ENCODE measurements at places on chromosomes 16 and 17.
A peak's percentile ranks its signal among the peaks of the same experiment; 100 is the strongest.

- DNase-seq, result no peak
Measured at GRCh38 chr16:87325423-87325858, 8.2 kb upstream of the C16orf95 start.

GRCh38 chr16:89446136-89446974 is 44.0 kb downstream of the ANKRD11 start:
- no peak for DNase-seq

DNA sequence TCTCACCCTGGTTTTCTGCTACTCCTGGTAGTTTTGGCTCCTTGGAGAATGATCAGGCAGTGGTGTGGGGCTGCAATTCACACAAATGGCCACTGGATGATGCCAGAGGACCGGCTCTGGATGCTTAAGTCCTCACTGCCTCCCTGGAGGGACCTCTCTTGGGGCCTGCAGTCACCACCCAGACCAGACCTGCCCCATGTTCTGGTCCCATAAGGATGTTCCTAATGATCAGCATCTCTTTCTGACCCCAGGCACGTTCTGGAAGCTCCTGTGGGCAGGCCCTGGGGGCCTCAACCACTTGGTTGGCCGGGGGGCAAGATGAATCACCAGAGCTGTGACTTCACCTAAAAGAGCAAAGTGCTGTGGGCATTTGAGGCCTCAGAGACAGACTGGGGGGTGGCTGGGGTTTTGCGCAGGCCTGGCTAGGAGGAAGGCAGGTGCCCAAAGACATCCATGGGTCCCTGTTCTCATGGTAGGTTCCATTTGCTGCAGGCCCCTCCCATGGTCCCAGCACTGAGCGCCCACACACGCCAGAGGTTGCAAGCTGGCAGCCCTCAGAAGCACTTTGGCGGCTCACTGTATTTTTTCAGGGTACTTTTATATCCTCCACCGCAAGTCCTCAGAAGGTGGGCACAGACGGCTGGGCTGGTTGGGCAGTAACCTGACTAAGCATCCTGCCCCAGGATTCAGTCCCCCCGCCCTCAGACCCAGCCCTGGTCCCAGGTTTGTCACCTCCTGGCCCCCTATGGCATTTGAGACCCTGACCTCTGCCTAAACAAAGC is 53.2 kb downstream of the NT5M start:
- peak; percentile 87 for DNase-seq

DNA sequence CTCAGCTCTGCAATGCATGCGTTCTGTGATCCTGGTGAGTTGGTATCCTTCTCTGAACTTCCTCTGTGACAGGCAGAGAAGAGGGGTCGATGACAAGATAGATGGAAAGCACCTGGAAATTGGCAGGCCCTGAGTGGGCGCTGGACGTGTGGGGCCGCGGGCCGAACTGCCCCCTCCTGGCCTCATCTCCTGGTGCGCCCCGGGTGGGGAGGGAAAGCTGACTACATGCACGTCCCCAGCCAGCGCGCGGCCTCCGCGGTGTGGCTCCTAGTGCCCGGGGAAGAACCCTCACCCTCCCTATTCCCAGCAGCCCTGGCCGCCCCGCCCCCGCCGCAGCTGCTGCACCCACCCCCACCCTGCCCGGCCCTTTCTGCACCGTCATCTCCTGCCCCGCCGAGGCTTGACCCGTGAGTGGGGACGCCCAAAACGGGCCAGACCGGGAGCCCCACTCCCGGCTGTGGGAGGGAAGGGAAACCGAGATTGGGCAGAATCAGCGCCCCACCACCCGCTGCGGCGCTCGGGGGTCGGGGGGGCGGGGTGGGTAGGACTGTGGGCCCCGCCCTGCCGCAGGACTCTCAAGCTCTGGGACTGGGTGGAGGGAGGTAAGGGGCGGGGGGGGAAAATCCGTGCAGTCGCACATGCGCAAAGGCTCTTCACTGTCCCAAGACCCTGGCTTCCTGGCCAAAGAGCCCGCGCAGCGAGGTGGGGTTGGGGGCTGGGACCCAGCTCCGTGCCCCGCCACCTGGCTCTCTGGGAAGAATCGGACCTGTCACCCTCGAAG is at the start of gene NOL3:
NOL3 (plus strand) TSS at position 371 of the 781 bp plus-strand sequence.
- DNase-seq, result peak; percentile 91

- no peak for DNase-seq
Measured at GRCh38 chr16:1940273-1941161, 2.5 kb downstream of the MSRB1 start.

- no peak for DNase-seq
Measured at GRCh38 chr16:63629272-63629671, 1492.6 kb downstream of the CDH11 start.

GRCh38 chr17:29043539-29044145 is 701 bp downstream of the PIPOX start:
- no peak for DNase-seq

GRCh38 chr17:35750526-35751395 is 2.3 kb downstream of the GAS2L2 start:
- no peak for DNase-seq

DNA sequence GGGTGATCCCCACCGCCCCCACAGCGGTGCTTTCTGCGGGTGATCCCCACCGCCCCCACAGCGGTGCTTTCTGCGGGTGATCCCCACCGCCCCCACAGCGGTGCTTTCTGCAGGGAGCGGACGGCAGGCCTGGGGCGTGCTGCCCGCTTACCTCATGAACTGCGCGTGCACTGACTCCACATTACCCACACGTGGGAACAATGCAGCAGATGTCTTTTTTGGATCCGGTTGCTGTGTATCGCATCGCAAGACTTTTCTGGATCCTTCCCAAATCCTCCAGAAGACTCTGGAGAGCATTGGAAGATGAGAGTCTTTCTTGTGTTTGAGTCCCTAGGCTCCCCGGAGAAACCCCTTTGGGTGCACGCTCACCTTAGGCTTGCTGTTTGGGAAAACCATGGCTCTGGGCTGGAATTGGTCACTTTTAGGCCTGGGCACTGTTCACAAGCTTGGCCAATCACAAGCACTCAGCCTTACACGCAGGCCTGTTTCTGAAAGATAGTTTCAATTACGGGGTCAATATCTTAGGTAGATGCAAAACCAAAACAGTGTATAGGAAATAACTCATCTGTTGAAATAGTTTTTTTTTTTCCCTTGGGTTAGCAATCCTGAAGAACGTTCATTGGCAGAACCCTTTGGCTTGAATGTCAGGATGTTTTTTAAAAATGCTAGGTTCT is 201.8 kb downstream of the RPTOR start:
- DNase-seq, result no peak

DNA sequence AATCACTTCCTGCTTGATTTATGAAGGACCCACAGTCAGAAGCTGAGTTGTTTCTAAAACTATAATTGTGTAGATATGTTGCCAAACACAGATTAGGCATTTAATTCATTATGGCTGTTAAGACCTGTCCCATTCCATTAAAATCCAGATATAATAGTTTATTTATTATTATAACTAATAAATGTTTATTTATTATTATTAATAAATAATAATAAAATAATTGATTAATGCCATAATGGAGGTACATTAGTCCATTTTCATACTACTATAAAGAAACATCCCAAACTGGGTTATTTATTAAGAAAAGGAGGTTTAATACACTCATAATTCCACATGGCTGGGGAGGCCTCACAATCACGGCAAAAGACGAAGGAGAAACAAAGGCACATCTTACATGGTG is 1240.9 kb downstream of the CDH11 start:
- no peak for DNase-seq

- DNase-seq, result no peak
Measured at GRCh38 chr16:72188541-72188940, 16.6 kb upstream of the PMFBP1 start.

GRCh38 chr17:2420176-2420575 is 19.3 kb upstream of the MNT start:
- no peak for DNase-seq

DNA sequence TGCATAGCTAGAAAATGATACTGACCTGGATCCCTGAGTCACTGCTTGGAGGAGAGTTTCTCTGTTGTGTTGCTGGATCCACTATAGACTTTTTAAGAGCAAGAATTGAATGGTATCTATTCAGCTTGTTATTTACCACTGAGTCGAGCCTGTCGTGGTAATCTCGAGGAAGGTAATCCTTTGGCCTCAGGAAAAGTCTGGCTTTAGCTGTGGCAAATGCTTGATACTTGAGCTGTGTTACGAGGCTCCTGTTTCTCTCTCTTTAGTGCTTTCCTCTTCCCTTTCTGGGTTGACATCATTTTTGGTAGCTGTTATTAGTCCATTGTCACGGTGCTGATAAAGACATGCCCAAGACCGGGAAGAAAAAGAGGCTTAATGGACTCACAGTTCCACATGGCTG is 314.3 kb downstream of the SNX29 start:
- DNase-seq, result no peak

DNA sequence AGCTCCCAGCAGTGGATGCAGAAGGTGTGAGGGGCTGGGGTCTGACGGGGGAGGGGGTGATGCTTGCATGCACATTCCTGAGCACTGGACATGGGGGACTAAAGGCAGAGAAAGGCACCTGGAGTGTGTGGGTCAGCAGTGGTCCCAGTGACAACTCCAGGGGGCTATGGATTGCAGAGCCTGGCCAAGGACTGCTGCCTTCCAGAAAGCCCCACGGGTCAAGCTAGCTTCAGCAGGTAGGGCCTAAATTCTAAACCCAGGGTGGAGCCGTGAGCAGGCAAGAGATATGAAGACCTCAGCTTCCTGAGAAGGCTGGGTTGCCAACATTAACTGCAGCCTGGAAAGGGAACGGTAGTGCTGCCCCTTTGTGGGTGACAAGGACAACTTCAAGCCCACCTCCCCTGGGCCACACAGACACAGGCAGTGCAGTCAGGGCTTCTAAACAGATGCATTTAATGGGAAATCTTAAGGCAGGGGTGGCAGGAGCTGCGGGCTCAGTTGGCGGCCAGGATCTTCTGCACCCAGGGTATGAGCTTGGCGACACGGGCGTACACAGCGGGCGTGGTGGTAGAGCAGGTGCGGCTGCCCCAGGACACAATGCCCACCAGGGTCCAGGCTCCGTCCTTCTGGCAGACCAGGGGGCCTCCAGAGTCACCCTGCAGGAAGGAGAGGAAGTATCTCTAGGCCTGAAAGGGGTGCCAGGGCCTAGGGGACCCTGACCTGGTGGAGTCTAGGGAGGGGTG is 3.1 kb downstream of the CTRB2 start:
- peak; percentile 2 for DNase-seq

GRCh38 chr16:88957887-88958577 is 19.0 kb downstream of the CBFA2T3 start:
- DNase-seq, result no peak

GRCh38 chr17:67270416-67270815 is 25.4 kb upstream of the HELZ start:
- no peak for DNase-seq

- peak; percentile 99 for DNase-seq
Measured at GRCh38 chr17:57662644-57663308, 82.3 kb downstream of the CCDC182 start.

DNA sequence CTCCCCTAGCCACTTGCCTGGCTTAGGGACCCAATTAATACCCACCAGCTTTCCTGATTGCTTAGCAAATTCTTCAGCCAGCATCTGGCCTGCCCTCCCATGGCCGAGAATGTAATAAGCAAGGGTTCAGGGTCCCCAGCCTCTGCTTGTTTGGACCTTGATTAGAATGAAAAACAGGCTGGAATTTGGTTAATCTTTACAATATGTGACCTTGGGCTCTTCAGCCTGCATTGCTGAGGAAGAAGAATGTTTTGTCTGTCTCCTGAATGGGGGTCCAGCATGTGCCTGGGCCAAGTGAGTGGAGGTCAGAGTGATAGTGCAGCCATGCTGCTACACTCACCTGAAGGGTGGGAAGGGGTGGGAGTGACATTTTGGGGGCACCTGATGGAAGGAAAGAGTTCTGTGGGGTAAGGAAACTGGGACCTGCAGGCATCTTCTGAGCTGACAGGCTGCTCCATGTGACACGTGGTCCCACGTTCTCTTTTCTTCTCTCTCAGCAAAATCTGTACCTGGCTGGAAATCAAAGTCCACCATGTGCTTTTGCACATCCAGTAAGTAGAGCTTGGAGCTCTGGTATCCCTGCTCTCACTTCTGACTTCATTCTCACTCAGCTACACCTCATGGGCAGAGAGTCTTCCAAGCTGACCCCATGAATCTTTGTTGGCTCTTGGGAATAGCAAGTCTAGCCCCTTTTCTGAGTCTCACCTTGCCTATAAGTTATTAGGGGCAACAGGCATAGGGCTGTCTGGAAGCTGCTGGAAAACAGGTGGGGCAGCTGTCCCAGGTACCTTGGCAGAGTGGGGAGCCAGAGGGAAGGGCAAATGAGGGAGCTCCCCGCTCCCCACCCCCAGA is 5.3 kb downstream of the TMEM106A start:
- DNase-seq, result no peak

GRCh38 chr17:17987901-17988300 is 15.2 kb downstream of the DRC3 start:
- DNase-seq, result no peak

DNA sequence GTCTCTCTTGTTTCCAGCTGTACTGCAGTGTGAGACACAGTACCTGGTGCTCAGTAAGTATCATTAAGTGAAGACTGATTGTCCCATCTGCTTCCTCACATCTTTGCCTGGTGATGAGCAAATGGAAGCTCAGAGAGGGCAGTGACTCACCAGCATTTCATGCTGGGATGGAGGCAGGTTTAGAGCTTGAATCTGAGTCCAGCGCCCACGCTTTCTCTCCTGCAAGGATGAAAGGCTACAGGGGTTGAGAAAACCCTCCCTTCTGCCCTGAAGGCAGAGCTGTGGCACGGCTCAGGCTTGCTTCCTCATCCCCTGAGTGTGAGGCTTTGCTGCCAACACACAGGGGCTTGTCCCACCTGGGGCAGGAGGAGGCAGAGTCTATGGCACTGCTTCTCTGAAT is 1.5 kb upstream of the RNF112 start:
- peak; percentile 25 for DNase-seq

DNA sequence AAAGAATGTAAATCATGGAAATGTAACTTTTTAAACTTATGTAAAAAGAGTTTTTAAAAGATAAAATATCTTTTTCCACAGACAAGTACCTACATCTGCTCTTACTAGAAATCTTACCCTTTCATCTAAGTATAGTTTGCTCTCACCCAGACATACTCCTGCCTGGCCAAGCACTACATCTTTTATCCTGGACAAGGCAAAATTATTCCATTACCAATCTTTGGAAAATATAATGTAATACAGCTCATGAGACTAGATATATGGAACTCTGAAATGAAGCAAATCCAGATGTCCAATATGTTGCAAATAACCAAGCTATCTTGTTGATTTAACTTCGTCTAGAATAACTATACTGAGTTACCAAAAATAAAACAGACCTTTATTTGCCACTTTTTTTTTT is 50.0 kb downstream of the VMP1 start:
- DNase-seq, result no peak

DNA sequence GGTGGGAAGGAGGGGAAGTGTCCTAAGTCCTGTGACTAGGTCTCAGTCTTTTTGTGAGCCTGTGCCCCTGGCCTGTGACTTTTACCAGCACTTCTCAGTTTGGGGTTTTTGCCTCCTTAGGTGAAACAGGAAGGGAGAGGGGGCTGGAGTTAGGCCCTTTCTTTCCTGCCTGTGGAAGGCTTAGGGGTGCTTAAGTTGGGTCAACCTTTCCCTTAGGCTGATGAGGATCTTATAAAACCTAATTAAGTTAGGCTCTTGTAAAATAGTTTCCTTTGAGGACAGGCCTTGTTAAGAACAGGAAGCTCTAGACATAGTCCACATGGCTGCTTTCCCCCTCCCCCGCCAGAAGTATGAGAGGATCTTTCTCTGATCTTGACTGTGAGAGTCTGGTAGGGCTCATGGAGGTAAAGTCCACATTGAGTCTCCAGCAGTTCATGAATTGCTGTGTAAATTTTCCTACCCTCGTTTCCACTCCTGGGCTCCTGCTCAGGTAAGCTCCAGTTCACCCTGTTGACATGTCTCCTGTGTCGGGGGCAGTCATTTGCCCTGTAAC is 17.0 kb upstream of the DNASE1 start:
- no peak for DNase-seq
